ENCODE measurements at places on chromosomes 1 and 21. TPM values are rescaled to one million over a fixed set of nuclear protein-coding genes. Genes with fewer than 3 reads are reported as not detected.

Gene DMBX1
- not detected for total RNA-seq

Gene USH2A
- under 0.01 TPM for total RNA-seq

Gene KCNJ9
- total RNA-seq: not detected

Gene RRP15
- total RNA-seq: 4.1 TPM

Gene RGS4
- 635 TPM for total RNA-seq

Gene ERG
- total RNA-seq: not detected

Gene GOLT1A
- total RNA-seq: not detected

Gene LCA5L
- total RNA-seq: 0.28 TPM

Gene PAPPA2
- 0.18 TPM for total RNA-seq

Gene ADAMTSL4
- 0.56 TPM for total RNA-seq

Gene IFI44L
- total RNA-seq: 0.18 TPM

Gene UCHL5
- 12.9 TPM for total RNA-seq

Gene LEFTY2
- not detected for total RNA-seq

Gene KCNE2
- not detected for total RNA-seq

Gene FAM3B
- not detected for total RNA-seq

Gene DIO1
- not detected for total RNA-seq

DNA sequence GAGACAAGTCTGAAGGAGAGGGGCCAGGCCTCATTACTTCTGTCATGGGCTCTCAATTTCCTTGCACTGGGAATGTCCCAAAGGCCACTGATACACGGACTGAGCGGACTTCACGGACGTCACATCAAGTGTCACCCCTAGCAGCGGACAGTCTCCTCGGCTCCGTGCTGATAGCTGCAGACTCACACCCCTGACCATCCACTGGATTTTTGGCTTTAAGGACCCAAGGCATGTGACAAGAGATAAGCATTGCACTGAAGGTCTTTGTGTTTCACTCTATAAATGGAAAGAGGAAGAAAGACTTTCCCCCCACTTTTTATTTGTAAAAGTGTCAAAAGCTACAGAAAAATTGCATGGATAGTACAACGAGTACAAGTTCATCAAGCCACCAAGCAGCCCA, 200.4 kb upstream of the FGGY start:
- DNase-seq: no peak

- DNase-seq: no peak
Observed at GRCh38 chr1:214425716-214426425, 125.5 kb downstream of the PTPN14 start.

DNA sequence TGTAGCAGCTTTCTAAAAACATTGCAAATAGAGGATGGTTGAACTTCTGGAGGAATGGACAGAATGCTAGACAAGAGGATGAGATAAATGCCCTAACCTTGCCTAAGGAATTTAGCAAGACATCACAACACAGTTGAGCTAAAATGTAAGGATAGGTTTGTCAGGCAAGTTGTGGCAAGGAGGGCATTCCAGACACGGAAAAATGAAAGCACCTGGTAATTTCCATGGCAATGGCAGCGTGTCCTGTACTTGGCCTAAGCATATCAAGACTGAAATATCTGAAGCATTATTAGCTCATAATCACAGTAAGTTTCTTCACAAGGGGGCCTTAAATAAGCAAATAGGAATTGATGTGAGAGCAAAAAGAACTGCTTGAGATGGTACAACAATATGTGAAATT, 105.1 kb upstream of the USP25 start:
- DNase-seq: no peak

GRCh38 chr21:15064576-15065391, at the start of gene NRIP1:
NRIP1 (minus strand) TSS chr21:15065000; CDS start chr21:14968192, 96,808 bp downstream.
- DNase-seq: peak; percentile 87

DNA sequence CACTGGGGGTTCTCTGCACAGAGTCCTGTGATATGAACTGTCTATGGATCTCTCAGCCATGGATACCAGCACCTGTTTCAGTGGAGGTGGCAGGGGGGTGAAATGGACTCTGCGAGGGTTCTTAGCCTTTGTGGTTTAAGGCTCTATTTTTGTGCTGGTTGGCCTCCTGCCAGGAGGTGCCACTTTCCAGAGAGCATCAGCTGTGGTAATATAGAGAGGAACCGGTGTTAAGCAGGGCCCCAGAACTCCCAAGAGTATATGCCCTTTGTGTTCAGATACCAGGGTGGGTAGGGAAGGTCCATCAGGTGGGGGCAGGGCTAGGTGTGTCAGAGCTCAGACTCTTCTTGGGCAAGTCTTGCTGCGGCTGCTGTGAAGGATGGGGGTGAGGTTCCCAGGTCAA, 330.0 kb upstream of the PLD5 start:
- DNase-seq: no peak

DNA sequence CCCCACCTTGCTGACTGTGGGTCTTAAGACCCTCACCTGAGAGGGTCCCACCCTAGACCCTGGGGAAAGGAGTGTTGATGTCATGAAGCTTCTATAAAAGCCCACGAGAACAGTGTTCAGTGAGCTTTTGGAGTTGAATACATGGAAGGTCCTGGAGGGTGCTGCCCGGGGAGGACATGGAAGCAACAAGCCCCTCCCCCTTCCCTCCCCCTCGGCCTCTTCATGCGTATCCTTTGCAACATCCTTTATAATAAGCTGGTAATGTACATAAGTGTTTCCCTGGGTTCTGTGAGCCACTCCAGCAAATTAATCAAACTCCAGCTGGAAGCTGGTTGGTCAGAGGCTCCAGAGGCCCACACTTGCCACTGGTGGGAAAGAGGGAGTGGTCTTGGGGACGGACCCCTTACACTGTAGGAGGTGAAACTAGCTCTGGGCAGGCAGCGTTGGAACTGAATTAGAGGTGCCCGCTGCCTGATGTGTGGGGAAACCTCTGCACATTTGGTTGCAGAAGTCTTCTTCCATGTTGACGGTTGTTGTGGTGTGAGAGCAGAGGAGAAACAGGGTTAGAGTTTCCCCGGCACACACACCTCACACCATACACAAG, 14.7 kb upstream of the COL6A1 start:
- no peak for DNase-seq

- DNase-seq: no peak
Observed at GRCh38 chr1:184324972-184325371, 61.9 kb upstream of the C1orf21 start.

- DNase-seq: no peak
Observed at GRCh38 chr21:32207406-32207716, 71.5 kb downstream of the MIS18A start.

DNA sequence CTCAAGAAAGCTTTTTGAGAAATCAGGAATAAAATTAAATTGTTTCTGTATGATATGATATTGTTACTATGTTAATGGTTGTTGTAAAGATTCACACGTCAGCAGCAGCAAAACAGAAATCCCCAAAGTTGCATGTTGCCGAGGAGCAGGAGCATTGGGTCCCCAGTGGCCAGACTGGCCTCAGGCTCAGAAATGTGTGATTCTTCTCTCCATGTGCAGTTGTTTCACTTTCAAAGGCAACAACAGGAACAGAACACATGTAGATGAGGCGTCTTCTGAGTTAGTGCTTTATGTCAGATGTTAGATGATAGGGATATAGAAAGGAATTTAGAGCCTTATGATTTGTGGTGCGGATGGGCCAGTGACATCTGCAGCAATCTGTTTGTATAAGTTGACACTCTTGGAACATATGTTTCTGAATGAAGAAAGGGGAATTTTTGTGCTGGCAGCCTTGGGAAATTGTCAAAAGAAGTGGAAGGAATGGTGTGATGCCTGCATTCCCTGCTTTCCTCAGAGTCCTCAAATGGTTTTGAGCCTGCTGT, 2.1 kb upstream of the TTLL7 start:
- no peak for DNase-seq

DNA sequence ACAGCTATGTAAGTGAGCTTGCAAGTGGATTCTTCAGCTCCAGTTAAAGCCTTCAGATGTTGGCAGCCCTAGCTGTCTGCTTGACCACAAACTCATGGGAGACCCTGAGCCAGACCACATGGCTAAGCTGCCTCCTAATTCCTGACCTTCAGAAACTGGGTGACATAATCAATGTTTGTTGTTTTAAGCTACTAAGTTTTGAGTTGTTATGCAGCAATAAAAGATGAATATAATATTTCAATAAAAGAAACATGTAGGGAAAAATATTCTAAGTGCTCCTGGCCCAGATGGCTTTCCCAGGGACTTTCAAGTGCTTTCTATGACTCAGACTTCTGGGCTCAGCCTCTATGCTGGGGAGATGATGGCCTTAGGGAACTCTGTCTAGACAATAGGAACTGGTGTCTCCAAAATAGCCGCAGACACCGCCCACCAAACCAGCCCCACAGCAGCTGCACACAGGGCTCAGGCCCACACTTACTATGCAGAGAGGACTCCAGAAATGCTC, 20.3 kb upstream of the AZIN2 start:
- peak; percentile 76 for DNase-seq

DNA sequence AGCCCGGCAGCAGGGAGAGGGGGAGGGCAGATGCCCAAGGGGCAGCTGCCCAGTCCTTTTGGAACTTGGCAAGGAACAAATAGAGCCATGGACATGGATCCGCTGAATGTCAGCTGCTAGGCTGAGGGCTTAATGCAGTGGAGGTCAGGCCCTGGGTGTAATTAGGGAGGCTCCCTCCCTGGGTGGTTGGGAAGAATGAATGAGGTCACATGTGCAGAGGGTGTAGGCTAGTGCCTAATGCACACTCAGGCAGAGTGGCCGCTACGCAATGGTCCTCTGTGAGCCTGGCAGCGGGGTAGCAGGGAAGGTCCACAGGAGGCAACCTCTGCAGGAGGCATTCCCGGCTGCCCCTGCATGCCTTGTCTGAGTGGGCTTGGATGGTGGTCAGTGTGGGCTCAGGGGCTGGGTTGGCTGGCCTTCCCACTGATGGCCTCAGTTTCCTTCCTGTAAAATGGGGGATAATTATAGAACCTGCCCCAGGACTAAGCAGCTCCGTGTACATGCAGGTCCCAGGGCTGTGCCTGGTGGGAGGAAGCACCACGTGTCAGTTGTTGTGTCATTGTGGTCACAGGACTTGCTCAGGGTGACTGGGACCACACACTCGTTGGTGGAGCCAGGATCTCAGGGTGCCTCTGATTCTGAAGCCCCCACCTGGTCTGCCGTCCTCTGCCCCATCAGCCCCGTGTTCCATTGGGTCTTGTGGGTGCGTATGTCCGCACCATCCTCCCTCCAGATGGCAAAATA, 81.6 kb upstream of the ACTL8 start:
- DNase-seq: no peak

DNA sequence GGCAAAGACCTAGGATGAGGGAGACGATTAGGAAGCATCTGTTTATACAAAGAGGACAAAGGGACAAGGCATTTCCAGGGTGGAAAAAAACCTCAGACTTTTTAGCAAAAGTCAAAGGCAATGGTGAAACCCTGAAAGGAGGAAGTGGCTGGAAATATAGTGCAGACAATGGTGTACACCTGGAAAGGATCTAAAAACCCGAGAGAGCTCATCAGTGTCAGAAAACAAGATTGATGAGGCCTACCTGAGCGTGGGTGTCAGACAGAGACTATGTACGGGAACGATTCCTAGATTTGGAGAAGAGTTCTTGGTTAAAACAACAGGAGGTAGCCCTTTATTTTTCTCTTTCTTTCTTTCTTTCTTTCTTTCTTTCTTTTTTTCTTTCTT, 68.8 kb upstream of the HUNK start:
- no peak for DNase-seq

GRCh38 chr1:32761253-32761877, 55.8 kb downstream of the YARS1 start:
- DNase-seq: peak; percentile 81

DNA sequence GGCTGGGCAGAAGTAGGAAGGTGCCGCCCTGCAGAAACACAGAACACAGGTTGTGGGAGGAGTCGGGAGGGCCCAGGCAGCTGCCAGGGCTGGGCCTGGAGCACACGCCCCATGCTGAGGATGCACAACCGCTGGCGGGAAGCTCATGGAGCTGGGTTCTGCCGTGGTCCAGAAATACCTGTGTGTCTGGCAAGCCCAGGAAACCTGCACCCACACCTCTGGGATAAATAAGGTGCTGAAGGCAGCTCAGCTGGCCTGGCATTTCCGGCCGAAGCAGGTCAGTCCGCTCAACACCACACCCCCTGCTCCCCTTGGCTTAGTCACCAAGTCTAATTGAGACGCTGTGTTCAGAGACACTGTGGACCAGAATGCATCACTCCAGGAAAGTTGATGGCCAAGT, 32.1 kb downstream of the CTNNBIP1 start:
- DNase-seq: no peak

- no peak for DNase-seq
Observed at GRCh38 chr1:54919367-54920359, 32.7 kb upstream of the DHCR24 start.

DNA sequence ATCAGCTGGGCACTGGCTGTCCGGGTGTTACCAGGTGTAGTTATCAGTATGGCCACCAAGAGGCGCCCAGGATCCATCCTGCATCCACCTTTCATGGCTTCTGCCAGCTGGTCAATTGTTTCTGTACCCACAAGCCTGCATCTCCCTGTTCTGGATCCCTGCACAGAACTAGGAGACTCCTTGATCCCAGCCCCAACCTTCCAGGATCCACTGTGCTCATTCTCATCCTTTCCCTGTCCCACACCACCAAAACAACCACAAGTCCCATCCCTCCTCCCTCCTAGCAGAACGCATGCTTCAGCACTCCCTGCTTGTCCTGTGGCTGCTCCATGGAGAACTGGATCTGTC, 27.2 kb upstream of the FOXE3 start:
- peak; percentile 67 for DNase-seq

- no peak for DNase-seq
Observed at GRCh38 chr1:62800281-62800680, 16.3 kb downstream of the ATG4C start.

- DNase-seq: no peak
Observed at GRCh38 chr1:220207411-220207810, 64.8 kb downstream of the RAB3GAP2 start.

GRCh38 chr1:43766086-43766784, 58.9 kb downstream of the ST3GAL3 start:
- no peak for DNase-seq
